G401 (cell line): ENCODE measurements at places on chromosomes 5 and 9.

DNA sequence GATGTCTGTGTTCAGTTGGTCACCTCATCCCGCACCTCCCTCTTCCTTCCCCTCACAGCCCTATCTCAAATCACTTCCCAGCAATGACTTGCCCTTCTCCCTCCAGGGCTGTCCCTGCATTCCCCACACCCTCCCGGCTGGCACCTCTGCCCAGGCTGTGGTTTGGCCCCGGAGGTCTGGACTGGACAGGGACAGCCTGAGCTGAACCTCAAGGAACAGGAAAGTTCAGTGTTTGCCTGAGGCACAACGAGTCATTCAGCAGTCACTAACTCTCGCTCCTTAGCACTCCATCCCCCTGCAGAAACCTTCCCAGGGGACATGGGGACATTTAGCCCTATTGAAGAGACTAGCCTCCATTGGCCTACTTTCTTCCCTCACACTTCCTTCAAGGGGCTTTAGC is 58.3 kb upstream of the MAP3K1 start:
- DNase-seq = no peak

DNA sequence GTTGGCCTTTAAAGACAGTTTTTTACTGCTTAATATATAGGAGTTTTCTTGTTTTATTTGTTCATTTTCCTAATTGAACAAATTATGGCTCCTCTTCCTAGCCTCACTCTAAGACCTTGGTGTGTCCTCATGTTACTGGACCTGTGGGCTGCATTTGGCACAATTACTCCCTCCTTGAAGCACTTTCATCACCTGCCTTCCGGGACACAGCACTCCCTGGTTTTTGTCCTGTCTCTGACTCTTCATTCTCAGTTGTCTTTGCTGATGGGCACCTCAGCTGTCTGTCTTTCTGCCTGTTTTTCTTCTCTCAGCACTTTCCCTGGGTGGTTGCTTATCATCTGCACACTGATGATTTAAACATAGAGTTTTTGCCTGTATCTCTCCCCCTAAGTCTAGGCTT is 13.6 kb downstream of the GTF3C4 start:
- no peak for DNase-seq

DNA sequence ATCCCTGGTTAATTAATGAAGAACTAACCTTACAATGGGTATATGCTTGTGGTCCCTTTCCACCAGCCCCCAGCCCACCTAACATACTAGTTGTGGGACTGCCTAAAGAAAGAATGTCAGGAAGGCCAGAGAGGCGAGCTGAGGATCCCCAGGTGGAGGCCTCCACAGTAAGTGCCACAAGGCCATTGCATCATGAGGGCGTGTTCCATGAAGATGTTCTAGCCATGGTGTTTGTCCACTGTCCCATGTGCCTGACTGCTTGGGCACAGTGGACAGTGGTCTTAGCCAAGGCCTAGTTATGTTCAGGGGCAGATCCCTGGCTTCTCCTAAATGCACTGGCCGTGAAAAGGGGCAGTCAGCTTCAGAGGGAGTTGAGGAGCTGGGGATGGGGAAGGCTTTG is 21.1 kb downstream of the ZFP62 start:
- no peak for DNase-seq

- peak; percentile 59 for DNase-seq
Observed at GRCh38 chr5:169299663-169300467, 1.1 kb downstream of the SLIT3 start.

DNA sequence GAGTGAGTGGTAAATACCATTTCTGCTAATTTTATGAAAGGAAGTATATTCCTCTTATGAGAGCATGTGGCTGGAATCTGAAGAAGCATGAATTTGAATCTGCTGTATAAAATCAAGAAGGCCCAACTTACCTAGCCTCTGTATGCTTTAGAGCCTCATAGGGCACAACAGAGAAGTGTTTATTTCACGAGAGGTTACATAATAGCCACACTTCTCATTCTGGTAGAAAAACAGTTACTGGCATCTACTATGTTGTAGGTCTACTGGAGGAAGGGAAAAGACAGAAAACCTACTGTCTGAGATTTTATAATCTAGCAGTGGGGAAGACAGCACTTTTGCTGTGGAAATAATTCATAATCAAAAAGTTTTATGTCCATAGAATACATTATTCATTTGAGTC is 172.6 kb upstream of the ZNF608 start:
- DNase-seq = no peak

DNA sequence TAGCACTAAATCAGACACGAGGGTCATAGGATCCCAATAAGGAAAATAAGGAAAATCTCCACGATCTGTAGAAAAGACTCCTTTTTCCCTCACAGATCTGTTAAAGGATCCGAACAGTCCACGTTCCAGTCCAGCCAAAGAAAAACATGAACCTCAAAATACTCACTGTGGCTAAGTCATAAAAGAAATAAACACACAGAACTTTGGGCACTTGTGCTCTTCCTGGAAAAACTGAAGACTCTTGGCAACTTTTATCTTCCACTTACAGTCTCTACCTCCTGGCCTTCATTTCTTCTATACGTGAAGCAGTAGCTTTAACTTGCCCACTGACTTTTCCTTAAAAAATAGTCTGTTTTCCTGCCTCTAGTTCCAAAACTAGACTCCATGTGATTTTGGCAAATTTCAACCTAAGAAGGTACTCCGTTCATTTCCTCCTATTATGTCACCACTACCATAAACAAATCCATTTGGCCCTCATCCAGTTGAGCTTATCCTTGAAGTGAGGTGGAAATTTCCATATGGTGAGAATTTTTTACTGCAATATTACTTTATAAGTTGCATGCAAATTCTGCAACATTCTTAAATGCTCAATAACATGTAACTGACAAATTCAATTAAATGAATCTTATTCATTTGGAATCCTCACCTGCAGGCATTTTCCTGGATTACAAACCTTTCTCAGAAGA is 5.3 kb upstream of the LHFPL2 start:
- no peak for DNase-seq

GRCh38 chr5:34667705-34668104 is 11.6 kb downstream of the RAI14 start:
- DNase-seq = no peak

DNA sequence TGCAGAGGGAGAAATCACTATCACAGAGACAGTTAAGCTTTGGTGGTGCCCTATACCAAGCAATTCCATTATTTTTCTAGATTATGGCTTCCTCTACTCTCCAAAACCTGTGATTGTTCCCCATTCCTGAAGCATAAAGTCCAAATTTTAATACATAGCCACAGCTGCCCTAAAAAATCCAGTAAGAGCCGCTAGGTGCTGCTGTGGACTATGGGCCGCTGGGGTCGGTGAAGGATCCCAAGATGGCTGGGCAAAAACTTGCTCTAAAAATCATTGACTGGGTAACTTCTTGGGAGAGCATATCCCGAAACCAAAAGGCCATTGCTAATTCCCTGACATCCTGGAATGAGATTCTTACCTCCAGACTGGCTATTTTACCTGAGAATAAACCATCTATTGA is 245.3 kb downstream of the NFIB start:
- no peak for DNase-seq

DNA sequence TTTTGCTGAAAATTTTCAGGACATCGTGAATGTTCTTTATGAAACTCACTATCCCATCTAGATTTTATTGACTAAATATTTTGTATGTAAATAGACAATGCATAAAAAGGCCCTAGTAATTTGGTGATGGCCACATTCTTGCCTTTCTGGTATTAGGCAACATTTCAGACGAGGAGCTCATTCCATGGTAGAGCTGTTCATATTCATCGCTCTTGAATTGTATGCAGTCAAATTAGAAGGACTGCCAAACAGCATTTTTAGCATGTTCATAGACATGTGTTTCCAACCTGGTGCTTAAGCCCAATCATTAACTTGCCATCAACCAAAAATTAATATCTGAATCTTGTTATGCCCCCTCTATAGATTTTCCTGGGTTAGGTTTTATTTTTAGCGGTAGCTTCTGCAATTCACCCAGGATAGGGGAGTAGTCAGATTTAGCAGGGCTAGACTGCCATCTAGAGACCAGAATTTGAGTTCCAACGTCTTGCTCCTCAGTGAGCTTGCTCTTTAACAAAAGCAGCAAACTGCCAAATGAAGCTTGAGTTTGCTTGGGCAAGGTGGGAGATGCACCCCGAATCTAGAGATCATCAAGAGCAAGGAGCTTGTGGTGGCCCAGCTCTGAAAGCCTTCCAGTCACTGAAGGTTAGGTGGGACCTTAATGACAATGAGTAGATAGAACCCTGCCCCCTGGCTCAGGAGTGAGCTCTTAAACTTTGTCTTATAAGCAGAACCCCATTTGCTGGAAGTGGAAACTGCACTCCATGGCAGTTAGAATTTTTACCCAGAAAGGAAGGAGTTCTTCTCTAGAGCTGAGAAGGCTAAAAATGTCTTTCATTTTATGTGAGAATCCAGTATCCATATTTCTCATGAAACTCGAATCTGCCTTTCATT is 456.2 kb downstream of the RASEF start:
- peak; percentile 71 for DNase-seq

DNA sequence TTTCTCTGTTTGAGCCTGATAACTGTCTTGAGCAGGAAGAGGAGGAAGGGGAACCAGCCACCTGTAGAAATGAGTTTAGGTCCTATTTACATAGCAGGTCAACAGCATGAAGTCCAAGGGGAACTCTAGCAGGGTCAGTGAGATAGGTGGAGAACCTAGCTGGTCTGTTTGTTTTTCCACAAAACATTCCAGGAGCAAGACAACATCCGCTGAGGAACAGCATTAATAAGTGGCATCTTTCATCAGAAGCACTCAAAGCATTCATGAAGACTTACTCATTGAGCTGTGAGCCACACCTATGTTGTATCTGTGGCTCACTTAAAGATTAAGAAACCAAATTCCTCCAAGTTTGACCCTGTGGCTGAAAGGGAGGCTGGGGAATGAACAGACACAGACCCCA is 115.9 kb downstream of the ACTBL2 start:
- no peak for DNase-seq

DNA sequence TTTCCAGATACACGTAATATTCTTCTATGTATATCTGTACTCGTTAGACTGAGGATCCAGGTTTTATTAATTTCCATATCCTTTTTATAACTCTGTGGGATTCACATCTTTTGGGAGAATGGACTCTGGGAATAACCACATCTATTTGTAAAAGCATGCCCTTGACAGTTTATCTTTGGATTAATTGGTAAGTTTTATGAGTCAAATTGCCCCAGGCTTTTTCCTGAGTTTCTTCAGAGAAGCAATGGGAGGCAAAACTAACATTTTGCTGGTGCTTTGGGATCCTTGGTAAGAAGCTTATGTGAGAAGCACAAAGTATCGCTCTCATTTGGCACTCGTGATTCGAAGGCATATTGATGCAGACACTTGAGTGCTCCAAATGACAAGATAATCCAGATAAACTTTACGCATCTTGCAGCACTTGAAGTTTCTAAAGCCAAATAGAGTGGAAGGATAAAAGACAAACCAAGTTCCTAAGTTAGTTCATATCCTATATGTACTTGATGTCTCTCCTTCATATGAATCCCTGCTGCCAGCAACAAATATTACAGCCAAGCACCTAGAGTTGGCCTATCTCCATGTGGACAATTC is 324.7 kb downstream of the TLE4 start:
- no peak for DNase-seq

- no peak for DNase-seq
Observed at GRCh38 chr9:135267191-135267809, 179.8 kb downstream of the OLFM1 start.

- peak; percentile 23 for DNase-seq
Observed at GRCh38 chr9:22307013-22307711, 139.5 kb upstream of the DMRTA1 start.

DNA sequence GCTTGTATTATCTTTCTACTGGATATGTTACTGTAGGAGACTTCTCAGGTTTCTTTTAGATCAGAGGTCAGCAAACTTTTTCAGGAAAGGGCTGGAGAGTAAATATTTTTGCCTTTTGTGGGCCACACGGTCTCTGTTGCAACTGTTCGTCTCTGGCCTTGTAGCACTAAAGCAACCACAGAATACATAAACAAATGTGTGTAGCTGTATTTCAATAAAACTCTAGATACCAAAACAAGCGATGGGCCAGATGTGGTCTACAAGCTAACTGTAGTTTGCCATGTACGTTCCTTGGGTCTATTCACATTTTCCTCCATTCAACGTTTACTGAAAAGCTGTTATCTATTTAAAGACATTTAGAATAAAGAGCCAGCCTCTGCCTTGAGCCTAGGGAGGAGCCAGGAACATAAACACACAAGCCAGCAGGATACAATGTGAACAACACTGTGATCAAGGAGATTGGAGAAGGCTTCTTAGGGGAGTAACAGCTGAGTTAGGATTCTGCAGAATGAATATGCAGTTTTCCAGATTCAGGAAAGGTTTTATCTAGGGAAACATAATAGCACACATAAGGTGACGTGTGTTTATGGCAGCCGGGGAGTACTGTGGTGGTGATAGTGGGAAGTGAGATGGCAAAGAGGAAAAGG is 33.0 kb upstream of the HOMER1 start:
- no peak for DNase-seq

- peak; percentile 31 for DNase-seq
Observed at GRCh38 chr5:150022158-150022531, 21.6 kb downstream of the HMGXB3 start.

GRCh38 chr5:170296935-170297588 is 515 bp downstream of the LCP2 start:
- DNase-seq = no peak

- DNase-seq = no peak
Observed at GRCh38 chr5:4553130-4553529, 587.0 kb upstream of the ADAMTS16 start.

GRCh38 chr9:76294301-76294700 is 99.9 kb downstream of the RFK start:
- no peak for DNase-seq

DNA sequence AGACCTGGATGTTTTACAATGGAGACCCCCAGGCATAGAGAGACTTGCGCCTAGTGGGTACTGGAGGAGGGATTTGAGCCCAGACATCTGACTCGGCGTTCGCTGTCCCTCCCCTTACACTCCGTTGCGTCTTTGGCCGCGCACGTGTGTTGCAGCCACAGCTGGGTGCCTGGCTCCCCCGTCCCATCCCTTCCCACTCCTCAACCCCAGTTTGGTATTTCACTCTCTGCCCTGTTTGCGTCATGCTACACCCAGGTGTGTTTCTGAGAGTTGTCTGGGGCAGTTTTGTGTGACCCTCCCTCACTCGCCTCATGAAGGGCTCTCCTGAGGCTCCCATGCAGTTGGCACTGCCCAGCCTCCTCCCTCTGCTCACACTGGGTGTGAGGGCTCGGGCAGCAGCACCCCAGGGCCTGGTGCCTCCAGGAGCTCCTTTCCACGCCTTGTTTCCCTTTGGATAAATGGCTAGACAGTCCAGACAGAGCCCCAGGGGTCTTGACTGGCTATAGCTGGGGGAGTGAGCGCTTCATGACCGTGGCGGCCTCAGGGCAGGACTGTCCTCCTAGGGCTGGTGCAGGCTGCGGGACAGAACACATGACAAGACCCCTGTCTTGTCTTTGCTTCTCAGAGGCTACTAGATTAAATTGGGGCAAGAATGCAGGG is 13.6 kb downstream of the TCF7 start:
- no peak for DNase-seq

- DNase-seq = no peak
Observed at GRCh38 chr5:83104021-83104420, 26.7 kb downstream of the XRCC4 start.

- no peak for DNase-seq
Observed at GRCh38 chr9:83167126-83167525, 104.2 kb upstream of the RASEF start.

- DNase-seq = no peak
Observed at GRCh38 chr5:167778228-167778627, 513.2 kb upstream of the WWC1 start.
